ENCODE measurements at places on chromosomes 3 and 15.
A peak's percentile ranks its signal among the peaks of the same experiment; 100 is the strongest.

- no peak for DNase-seq
Measured at GRCh38 chr3:136804813-136805212, 14.1 kb upstream of the SLC35G2 start.

- DNase-seq = no peak
Measured at GRCh38 chr3:33016846-33017405, 65.5 kb downstream of the CCR4 start.

DNA sequence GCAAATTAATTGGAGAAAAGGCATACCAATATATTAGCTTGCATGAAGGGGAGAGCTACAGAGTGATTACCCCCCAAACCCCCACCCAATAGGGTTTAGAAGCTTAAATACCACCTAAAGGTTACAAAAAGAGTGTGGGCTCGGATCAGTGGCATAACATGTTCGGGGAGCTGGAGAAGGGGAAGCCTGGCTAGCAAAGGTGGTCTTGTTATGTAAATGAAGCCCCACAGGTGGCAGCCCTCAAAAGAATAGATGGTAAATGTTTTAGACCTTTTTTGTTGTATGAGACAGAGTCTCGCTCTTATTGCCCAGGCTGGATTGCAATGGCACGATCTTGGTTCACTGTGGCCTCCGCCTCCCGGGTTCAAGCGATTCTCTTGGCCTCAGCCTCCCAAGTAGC lies 10.9 kb upstream of the PXK start:
- DNase-seq = no peak

DNA sequence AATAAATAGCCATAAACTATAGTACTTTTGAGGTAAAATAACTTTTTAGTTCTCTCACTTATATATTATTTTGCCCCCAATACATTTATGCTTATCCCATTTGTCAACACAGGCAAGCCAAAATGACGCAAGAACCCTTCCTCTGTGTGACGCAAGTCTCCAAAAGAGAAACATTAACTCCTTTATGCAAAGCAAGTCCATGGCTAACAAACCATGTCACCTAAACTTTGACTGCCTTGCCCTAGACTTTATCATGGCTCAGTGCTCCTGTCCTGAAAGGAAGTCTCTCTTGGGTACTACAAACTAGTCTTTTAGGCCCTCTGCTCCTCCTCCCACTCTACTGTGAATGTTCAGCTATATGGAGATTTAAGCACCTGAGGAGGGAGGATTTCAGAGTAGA lies 230.5 kb downstream of the UNC13C start:
- no peak for DNase-seq

- no peak for DNase-seq
Measured at GRCh38 chr3:31172336-31172735, 277.9 kb upstream of the GADL1 start.

GRCh38 chr15:87215100-87215499 lies 1041.4 kb downstream of the NTRK3 start:
- DNase-seq = no peak

GRCh38 chr3:155517903-155518302 lies 224.4 kb upstream of the STRIT1 start:
- no peak for DNase-seq

- no peak for DNase-seq
Measured at GRCh38 chr3:170056710-170057454, 19.1 kb downstream of the GPR160 start.

GRCh38 chr3:39343760-39344159 lies 14.3 kb downstream of the CCR8 start:
- DNase-seq = no peak

DNA sequence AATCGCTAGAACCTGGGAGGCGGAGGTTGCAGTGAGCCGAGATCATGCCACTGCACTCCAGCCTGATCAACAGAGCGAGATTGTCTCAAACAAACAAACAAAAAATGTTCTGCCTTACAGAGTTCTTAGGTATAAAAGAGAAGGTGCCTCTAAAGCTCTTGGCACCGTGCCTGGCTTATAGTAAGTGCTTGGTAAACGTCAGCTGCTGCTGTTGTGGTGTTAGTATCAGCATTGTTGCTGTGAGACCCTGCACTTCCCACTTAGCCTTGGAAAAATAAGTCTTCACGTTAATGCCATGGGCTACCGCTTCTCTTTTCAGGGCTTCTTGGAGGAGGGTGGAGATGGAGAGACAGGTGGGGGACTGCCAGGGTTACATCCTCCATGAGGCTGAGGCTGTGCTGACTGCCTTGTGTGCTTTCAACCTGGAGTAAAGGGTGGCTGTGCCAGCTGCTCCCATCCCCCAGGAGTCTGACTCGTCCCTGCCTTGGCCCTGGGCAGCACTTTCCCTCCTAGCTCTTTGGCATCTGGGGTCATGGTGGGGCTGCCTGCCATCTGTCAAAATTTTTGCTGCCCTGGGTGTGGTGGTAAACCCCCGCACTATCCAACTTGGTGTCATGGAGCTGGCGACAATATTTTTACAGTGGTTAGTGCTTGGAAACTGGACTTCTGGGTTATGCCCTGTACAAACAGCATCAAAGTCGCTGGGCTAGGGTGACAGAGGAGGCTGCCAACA lies 17.8 kb downstream of the FLNB start:
- DNase-seq = peak; percentile 84
